Activated CD4-positive, alpha-beta T cell treated with anti-CD3 and anti-CD28 coated beads for 36 hours (primary cell): ENCODE measurements at places on chromosomes 3 and 15. TPM values are rescaled to one million over a fixed set of nuclear protein-coding genes. Genes with fewer than 3 reads are reported as not detected.

GRCh38 chr15:52010633-52011595, 8.1 kb upstream of the MAPK6 start:
- no peaks in the 10 kb centered on the region for H3K27me3 ChIP-seq
- peak overlapping the region; percentile 61 for H3K27ac ChIP-seq
- H3K4me1 ChIP-seq, result peaks cover 68% of the 10 kb centered on the region
- H3K36me3 ChIP-seq, result no peaks in the 10 kb centered on the region
- peak; percentile 91 for DNase-seq

DNA sequence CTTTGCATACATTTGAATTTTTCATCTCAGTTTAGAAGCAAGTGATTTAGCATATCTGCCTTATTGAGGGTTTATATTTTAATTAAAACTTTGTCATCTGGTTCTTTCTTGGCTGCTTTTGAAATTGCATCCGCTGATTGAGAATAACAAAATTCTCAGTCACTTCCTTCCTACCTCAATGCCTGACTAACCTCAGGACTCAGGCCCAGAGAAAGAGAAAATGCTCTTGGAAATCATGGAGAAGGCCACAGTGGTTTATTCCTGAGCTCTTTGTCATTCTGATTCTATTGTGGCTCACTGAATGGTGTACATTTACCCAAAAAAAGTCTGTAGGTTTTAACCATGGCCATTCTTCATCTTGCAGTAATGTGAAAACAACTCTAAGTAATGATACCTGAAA, 533.9 kb downstream of the TBL1XR1 start:
- no peaks in the 10 kb centered on the region for H3K36me3 ChIP-seq
- H3K4me3 ChIP-seq, result no peak overlapping the region
- DNase-seq, result no peak
- no peaks in the 10 kb centered on the region for H3K4me1 ChIP-seq

DNA sequence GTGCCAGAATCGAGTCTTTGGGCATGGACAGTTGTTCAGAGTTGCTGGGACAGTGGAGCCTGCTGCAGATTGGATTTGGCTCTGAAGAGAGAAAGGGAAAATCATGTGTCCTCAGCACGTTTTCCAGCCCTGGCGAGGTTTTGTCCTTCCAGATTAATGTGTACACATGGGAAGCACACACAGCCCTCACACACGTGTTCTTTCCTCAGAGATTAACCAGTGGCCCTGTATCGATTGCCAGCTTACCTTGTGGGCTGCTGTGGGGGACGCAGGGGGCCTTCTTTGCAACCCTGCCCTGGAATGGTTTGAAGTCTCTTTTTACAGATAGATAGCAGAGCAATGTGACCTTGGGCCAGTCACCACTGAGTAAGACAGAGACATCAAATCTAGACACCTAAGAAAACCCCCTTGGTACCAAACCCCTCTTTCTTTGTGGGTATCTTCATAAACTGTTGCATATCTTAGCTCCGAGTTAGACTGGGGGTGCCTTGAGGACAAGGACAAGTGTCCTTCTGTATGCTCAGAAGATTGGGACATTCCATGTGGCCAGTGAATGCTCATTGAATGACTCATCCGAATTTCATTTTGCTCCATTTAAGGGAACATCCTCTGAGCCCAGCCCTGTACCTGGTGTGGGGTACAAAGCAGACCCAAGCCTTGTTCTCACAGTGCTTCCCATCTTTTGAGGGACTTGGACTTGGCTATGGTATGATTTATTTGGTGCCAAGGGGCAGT, 48.0 kb downstream of the SMAD6 start:
- H3K27me3 ChIP-seq, result no peaks in the 10 kb centered on the region
- DNase-seq, result no peak
- no peak overlapping the region for H3K27ac ChIP-seq
- peaks cover under 1% of the 10 kb centered on the region for H3K36me3 ChIP-seq
- H3K4me1 ChIP-seq, result peaks cover 9% of the 10 kb centered on the region
- no peak overlapping the region for H3K4me3 ChIP-seq

- no peak overlapping the region for H3K4me3 ChIP-seq
- H3K36me3 ChIP-seq, result peaks cover 97% of the 10 kb centered on the region
- no peaks in the 10 kb centered on the region for H3K27me3 ChIP-seq
- H3K27ac ChIP-seq, result no peak overlapping the region
- DNase-seq, result no peak
Observed at GRCh38 chr15:25051399-25052154, 96.8 kb downstream of the SNRPN start.

DNA sequence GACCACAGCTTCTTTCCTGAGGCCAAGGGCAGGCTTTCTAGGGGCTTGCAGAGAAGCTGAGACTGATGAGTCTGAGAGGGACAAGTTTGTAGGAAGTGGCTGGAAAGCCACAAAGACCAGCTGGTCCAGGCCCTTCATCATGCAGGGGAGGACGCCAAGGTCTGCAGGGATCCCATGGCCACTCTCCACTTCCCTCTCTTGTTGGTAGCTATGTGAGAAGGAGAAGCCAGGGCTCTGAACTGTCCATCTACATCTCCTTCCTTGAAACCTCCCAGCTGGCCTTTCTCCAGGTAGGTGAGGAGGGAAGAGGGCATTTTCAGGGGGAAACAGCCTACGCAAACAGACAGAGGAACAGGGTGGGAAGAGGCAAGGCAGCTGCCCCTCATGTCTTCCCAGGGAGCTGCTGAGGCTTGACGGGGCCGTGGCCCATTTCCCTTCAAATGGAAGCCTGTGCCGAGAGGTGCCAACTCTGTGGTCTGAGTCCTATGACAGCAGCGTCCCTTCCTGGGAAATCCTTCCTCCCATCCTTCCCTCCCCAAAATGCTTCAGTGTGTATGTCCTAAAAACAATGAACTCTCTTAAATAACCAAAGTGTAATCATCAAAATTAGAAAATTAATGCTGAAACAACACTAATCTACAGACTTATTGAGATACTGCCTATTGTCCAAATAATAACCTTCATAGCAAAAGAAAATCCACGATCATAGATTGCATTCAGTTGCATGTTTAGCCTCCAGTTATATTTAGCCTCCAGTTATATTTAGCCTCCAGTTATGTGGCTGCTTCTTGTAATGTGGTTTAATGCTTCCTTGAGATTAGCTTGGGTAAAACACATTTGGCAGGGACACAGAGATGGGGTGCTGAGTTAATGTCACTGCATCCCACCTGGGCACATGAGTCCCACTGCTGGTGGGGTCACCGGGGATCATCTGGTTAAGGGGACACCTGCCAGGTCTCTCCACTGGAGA, 36.0 kb downstream of the GNB5 start:
- no peaks in the 10 kb centered on the region for H3K4me1 ChIP-seq
- no peaks in the 10 kb centered on the region for H3K27me3 ChIP-seq
- H3K4me3 ChIP-seq, result no peak overlapping the region
- peaks cover 5% of the 10 kb centered on the region for H3K36me3 ChIP-seq
- no peak for DNase-seq
- H3K27ac ChIP-seq, result no peak overlapping the region

- DNase-seq, result no peak
- no peaks in the 10 kb centered on the region for H3K36me3 ChIP-seq
- no peak overlapping the region for H3K4me3 ChIP-seq
- H3K27me3 ChIP-seq, result peaks cover 11% of the 10 kb centered on the region
- no peak overlapping the region for H3K27ac ChIP-seq
- H3K4me1 ChIP-seq, result no peaks in the 10 kb centered on the region
Observed at GRCh38 chr15:34737477-34737876, 17.3 kb downstream of the GJD2 start.

DNA sequence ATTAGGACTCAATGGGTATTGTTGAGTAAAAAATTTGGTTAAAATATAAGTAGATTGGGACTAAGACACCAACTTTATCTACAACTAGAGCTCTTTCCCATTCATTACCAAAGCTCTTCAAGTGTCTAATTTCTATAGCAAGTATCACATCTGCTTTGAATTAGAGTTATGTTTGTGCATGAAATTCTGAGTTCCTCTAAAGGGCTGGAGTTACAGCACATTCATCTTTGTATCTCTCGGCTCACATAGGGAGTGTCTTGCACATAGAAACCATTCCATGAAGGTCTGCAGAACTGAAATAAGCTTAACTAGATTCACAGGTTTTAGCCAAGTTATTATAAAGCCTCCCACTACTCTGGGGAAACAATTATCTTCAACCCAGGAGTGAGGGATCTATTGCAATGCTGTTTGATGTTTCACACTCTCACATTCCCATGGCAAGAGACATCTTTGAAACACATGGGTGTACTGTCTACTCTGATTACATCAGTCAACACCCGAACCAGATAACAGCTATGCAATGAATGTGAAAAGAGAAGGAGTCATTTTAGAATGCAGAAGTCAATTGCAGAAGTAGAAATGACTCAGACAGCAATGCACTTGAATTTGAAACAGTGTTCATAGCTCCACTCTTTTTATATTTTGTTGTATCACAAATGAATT, 93.1 kb upstream of the KBTBD8 start:
- peaks cover 3% of the 10 kb centered on the region for H3K36me3 ChIP-seq
- H3K4me3 ChIP-seq, result no peak overlapping the region
- H3K4me1 ChIP-seq, result no peaks in the 10 kb centered on the region
- no peak for DNase-seq
- peaks cover 12% of the 10 kb centered on the region for H3K27me3 ChIP-seq

Gene CGNL1
- total RNA-seq, result not detected

Gene PLSCR2
- not detected for total RNA-seq

Gene FEZF2
- not detected for total RNA-seq
